ENCODE measurements at places on chromosomes 6 and 20.

GRCh38 chr6:118844915-118845314 lies 49.0 kb upstream of the ASF1A start:
- no peak for DNase-seq

DNA sequence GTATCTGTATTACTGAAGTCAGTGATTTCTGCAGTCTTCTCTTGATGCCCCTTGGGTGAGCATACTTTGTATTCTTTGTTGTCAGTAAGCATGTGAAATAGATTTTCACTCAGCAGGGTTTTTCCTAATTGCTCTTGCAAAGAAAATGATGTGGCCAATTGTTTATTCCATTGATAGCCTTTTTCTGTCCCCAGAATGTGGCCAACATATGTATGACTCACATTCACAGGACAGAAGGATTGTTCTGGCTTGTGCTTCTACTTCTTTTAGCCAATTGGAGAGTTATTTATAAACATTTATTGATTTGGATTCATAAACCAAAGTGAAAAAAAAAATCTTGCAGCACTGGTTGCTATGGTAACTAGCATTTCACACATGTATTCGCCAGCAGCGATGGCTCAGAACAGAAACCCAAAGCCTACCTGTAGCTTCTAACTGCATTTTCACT lies 54.4 kb upstream of the RBM24 start:
- DNase-seq = no peak

- DNase-seq = no peak
These were observed 11.3 kb downstream of the NOX3 start for GRCh38 chr6:155444120-155444917.

GRCh38 chr6:41332241-41332640 lies 3.2 kb upstream of the NCR2 start:
- no peak for DNase-seq

DNA sequence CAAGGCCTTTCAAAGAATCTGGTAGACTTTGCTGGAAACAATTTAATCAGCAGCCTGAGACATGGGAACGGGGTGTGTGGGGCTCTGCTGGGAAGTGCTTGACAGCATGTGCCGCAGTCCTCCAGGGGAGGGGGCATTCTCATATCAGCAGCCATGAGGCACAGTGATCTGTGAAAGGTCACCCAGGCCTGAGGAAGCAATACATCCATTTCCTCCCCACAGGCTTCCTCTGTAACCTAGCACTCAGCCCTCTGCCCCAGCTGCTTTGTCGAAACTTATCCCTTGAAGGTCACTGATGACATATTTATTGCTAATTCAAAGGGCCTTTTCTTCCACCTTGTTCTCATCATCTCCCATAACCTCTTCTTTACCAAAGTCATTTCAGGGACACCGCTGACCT lies 103.3 kb downstream of the TNFAIP3 start:
- DNase-seq = no peak

GRCh38 chr20:10739134-10739533 lies 65.3 kb upstream of the JAG1 start:
- DNase-seq = no peak

GRCh38 chr6:145506136-145506535 lies 229.2 kb downstream of the EPM2A start:
- no peak for DNase-seq

- DNase-seq = no peak
These were observed 53.3 kb downstream of the SLC23A2 start for GRCh38 chr20:4947817-4948559.

- DNase-seq = no peak
These were observed 130.4 kb upstream of the LRFN2 start for GRCh38 chr6:40717411-40718057.

DNA sequence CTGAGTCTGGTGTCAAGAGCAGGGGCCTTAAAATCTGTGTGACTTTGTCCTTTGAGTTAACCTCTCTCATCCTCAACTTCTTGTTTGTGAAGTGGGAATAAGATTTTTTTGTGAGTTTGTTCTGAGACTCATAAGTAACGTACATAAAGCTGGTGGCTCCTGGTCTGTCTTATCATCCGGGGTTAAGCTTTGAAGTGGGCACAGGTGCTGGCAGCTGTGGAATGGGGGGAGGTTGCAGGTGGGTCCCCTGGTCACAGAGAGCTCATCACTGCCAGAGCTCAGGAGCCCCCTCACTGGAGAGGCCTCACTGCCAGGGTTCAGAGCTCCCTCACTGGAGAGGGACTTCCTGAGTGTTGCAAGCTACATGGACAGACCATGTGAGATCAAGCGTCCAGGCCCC lies 174.1 kb downstream of the NRN1 start:
- DNase-seq = no peak

DNA sequence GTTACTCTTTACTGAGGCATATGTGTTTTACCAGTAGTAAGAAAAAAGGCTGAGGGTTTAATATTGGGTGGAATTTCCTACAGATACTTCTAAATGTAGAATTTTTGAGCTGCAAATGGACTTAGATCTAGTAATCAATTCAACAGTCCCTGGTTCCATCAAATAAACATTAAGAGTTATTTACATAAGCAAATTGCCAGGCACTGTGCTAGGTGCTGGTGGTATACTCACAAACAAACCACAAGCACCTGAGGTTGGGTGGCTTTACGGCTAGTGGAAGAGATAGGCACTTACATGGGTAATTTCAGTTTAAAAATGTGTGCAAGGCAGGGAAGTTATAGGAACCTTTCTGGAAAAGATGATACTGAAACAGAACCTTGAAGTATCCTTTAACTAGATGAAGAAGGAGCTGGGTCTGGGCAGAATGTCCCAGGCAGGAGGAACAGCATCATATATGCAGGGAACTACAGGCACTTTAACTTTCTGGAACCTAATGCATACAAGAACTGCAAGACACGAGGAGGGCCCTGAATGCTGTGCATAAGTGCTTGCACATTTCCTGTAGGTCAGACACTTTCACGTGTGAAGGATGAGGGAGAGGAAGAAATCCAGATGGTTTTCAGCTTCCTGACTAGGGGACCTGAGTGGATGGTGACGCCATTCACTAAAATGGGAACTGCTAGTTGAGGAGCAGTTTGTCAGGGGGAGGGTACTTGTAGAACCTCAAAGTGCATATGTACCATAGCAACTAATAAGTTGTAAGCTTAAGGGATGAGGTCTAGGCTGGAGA lies 4.5 kb downstream of the CCN6 start:
- DNase-seq = no peak

GRCh38 chr20:51447765-51448148 lies 94.8 kb downstream of the NFATC2 start:
- no peak for DNase-seq

GRCh38 chr6:37705239-37706051 lies 7.8 kb upstream of the MDGA1 start:
- peak; percentile 51 for DNase-seq

GRCh38 chr6:43308101-43308989 lies at the start of gene CRIP3:
CRIP3 (minus strand) TSS chr6:43308826; CDS start chr6:43308792, 34 bp downstream.
- DNase-seq = no peak

GRCh38 chr6:43762966-43763695 lies 6.9 kb upstream of the VEGFA start:
- DNase-seq = no peak

- DNase-seq = no peak
These were observed 31.2 kb downstream of the RIPOR3 start for GRCh38 chr20:50659975-50660670.

DNA sequence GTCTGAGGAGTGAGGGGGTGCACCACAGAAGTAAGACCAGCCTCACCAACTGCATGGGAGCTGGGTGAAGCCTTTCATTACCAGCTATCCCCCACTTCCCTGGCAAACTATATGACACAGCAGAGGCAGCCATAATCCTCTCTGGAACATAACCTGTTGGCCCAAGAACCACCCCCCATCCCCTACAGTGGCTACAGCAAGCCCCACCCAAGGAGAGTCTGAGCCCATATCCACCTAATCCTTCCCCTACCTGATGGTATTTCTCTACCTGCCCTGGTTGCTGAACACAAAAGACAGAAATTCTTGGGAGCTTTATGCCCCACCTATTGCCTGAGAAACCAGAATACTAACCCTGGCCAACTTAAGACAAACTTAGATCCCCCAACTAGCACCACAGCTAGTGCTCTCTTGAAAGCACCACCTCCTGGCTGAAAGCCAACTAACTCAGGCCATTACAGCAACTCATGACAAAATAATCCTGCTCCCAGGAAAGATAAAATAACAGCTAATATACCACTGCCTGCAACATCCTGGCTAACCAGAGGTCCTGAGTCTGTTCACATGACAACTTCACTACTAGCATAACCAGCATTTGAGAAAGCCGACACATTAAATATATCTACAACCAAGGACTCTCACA lies 11.2 kb downstream of the RNGTT start:
- DNase-seq = no peak

- no peak for DNase-seq
These were observed 468 bp upstream of the CMTR1 start for GRCh38 chr6:37432590-37432915.

GRCh38 chr20:44747166-44748004 lies 1.7 kb downstream of the KCNK15 start:
- DNase-seq = no peak

GRCh38 chr6:108008363-108008762 lies 50.4 kb upstream of the SEC63 start:
- DNase-seq = no peak

GRCh38 chr6:33252759-33253158 lies 18.9 kb downstream of the VPS52 start:
- no peak for DNase-seq

DNA sequence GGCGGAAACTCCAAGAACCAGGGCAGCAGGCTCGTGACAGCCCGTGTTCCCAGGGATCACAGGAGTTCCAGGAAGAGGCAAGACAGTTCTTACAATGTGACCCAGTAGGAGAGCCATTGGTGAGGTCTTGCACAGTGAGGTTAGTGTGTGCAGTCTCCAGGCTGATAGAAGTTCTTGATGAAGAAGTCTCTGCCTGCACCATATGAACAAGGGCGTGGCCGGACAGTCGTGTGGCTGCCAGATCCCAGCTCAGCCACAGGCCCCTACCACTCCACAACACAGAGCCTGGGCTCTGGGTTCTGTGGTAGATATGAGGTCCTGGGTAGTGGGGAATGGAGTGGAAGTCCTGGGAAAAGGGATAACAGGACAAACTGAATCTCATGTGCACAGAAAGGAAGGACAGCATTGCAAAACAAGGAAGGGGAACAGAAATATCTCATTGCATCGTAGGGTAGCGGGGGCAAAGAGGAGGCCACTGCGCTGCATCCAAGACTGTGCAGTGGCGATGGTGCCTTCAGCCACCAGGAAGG lies 65.2 kb downstream of the STX11 start:
- DNase-seq = no peak

DNA sequence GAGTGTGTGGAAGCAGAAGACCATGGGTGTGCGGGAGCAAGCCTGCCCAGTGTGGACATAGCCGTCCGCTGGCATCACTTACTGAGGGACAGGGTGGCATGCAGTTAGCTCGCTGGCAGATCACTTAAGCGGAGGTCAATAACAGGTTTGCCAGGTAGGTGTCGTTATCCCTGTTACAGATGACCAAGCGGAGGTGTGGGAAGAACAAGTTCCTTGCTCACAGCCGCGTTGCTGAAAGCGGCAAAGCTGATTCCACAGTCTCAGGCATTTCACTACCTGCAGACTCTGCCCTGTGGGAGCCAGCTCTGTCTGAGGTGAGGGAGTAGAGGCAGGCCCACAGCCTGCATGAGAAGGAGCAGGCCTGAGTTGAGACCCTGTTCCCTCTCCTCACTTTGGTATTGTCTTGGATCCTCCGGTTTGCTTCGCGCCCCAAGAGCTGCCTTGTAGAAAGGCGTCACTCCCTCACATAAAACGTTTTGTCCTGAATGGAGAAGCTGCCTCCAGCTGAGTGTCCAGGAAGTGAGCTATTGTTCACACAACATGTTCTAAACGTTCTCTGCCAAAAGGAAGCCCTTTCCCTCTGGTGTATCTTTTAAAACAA lies 96.9 kb downstream of the TCP11 start:
- no peak for DNase-seq

GRCh38 chr6:135329851-135330803 lies 149.0 kb downstream of the MYB start:
- DNase-seq = no peak

DNA sequence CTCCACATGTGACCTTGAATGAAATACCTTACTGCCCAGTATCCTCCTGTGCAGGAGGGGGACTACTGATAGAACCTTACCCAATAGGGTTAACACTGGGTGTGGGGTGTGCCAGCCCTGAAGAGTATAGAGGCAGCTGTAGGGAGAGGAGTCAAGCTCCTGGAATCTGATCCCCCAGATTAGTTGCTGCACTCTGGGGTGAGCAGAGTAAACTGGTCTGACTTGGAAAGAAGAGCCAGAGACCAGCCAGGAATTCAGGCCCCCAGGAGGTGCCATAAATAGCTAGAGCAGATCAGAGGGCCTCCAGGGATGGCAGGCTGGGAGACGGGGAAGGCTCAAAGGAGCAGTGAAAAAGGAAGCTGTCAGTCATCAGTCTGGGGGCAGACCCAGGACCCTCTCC lies 3.5 kb upstream of the APOBEC2 start:
- no peak for DNase-seq

GRCh38 chr20:36132802-36133211 lies 21.7 kb upstream of the EPB41L1 start:
- no peak for DNase-seq

DNA sequence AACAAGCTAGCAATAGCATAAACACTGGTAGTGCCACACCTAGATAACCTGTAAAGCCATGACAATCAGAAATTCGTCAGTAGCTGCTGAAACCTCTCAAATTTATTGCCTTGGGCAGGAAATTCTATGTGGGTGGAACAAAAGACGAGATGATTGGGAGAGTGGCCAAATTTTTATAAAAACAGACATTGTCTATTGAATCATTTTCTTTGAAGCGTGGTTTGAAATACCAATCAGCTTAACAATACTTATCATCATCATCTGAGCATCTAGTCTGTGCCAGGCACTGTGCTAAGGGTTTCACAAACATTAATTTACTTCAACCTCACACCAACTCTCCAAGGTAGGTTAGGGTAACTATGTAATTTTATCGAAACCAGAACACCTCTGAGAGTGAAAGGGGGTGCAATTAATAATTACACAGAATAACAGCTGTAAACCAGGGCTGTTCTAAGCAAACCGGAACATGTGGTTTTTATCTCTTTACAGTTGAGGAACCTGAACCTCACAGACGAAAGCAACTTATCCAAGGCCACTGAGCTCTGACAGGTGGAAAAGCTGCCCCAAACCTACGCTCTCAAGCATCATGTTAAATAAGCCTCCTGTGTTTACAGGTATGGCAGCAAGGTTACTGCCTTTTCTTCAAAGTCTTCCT lies 43.4 kb downstream of the NHSL1 start:
- DNase-seq = no peak

DNA sequence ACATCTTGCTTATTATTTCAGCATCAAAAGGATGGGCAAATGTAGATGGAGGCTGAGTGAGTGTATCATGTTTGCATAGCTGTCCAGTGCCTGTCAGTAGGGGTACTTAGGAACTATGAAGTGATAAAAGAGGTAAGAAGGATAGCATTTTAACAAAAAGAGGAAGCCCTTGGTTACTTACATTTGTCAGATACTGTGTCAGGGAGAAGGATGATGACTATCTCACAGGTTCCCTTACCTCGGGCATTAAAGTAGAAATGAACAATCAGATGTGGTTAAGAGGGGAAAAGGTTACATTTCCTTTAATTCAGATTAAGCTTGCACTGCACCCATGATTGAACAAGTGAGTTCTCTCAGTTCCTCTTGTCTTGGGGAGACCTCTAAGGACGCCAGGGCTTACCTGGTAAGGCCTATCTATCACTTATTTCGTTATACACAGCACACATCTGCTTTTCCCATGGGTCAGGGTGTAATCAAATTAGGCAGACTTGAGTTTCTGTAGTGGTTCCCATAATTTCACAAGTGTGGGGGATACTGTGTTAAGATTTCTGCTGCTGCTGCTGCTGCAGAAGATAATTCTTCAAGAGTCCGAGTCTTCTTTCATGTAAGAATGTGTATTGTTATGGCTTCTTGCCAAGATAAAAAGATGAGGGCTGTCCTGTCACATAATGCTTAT lies 4.5 kb downstream of the FOXO3 start:
- no peak for DNase-seq
